Activated CD4-positive, alpha-beta T cell treated with anti-CD3 and anti-CD28 coated beads, Interleukin-2, amount 50 U/mL, for 24 hours (primary cell): ENCODE measurements at places on chromosomes 1 and 21.

GRCh38 chr1:183417772-183418491, at the start of gene NMNAT2:
NMNAT2 (minus strand) TSS chr1:183418380; CDS start chr1:183418267, 113 bp downstream.
- no peak for DNase-seq

DNA sequence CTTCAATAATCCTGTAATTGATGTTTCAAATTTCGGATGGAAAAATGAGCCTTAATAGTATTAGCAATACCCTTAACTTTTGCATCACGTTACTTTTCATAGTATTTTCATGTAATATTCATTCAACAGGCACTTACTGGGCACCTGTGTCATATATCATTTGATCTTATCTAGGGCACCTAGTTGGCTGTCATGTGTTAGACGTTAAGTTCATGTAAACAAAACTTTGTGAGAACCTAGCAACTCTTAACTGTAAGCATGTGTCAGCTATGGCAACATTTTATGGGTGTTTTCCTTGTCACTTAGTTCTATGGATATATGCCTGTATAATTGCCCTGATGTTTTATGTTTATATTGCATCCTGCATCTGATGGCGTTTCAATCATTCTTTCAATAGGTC, 777 bp downstream of the LAMC2 start:
- DNase-seq = no peak

DNA sequence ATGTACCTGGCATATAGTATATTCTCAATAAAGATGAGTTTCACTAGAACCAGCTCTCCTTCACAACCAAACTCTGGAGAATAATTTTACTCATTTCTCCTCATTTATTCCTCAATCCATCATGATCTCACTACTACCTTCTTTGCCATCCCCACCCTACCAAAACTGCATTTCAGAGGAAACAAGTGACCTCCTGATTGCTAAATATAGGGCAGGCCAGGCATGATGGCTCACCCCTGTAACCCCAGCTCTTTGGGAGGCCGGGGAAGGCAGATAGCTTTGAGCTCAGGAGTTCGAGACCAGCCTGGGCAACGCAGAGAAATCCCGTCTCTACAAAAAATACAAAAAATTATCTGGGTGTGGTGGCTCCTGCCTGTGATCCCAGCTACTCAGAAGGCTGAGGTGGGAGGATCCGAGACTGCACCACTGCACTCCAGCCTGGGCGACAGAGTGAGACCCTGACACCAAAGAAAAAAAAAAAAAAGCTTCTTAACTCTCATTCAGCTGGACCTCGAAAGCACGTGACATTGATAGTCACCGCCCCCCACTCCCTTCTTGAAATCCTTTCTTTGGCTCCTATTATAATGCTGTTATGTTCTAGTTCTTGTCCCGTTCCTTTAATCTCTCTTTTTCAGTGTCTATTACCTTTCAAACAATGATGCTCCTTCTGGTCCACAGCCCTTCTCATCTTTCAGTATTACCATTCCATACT, 2.1 kb downstream of the TESK2 start:
- no peak for DNase-seq

DNA sequence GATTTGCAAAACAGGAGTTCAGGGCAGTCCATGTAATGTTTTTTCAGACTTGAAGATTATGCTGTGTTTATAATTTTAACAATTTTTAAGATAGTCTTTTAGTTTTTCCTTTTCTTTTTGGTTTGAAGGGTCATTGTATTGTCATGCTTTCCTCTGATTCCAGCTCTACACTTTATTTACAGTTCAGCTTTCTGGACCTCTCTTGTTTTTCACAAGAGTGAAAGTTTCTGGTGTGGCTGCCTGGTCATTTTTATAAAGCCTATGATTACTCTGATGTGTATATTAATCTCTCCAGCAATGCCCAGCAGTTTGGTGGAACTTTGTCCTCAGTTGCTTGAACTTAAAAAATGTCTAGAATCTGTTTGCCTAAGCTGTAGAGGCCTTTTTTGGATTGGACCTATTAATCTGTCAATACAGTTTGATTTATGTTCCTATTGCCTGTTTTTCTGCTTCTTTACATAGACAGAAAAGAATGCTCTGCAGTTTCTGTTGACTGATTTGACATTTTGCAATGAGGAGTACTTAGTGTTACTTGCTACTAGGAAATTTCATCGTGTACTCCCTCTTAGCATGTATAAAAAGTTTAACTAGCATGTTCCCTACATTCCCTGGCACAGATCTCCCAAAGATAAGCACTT, 52.2 kb downstream of the XCL2 start:
- no peak for DNase-seq

DNA sequence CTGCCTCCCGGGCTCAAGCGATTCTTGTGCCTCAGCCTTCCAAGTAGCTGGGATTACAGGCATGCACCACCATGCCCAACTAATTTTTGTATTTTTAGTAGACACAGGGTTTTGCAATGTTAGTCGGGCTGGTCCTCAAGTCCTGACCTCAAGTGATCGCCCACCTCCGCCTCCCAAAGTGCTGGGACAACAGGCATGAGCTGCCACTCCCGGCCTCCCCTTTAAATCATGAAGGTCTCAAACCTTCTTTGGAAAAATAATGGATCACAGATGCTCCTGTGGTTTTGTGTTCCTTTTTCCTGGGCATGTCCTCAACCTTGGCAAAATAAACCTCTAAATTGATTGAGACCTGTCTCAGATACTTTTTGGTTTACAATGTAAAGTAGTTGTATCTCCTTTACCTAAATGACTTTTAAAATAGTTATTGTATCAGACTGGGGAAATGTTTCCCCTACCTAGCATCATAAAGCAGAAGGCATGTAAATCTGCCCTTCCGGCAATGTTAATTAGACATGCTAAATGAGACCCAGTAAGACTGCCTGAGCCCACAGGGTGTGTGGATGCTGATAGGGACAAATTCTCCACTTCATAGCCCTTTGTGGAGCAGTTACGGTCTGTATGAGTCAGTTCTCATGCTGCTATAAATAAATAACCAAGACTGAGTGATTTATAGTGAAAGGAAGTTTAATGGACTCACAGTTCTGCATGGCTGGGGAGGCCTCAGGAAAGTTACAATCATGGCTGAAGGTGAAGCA, 27.8 kb downstream of the CBR1 start:
- DNase-seq = no peak

DNA sequence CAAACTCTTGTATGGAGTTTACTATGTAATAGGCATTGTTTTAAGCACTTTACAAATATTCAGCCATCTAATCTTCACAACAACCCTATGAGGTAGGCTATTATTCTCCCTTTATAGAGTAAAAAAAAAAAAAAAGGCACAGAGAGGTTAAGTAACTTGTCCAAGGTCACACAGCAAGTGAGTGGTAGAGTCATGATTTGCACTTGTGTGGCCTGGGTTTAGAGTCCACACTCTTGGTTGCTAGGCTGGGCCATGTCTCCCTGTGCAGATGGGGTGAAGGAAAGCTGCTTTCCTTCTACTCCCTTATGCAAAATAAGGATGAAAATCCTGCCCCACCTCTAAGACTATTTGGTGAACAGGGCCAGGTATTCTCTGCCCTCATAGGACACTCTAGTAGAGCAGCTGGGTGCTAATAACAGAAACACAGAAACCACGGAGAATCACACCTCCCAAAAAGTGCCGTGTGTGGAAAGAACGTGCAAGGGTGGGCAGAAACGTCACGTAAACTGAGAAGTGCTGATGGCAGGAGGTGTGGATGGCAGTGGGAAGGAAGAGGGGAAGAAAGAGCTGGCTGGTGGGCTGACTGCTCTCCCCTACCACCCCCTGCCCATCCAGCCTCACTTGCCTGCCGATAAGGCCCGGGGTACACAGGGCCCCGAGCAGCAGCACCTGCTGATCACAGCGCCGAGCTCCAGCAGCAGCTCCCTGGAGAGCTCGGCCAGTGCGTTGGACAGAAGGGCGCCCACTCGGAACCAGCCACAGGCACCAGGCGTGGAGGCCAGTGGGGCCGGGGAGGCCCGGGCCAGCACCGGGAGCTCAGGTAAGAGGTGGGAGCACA, 28.3 kb upstream of the VPS13D start:
- DNase-seq = peak; percentile 24

DNA sequence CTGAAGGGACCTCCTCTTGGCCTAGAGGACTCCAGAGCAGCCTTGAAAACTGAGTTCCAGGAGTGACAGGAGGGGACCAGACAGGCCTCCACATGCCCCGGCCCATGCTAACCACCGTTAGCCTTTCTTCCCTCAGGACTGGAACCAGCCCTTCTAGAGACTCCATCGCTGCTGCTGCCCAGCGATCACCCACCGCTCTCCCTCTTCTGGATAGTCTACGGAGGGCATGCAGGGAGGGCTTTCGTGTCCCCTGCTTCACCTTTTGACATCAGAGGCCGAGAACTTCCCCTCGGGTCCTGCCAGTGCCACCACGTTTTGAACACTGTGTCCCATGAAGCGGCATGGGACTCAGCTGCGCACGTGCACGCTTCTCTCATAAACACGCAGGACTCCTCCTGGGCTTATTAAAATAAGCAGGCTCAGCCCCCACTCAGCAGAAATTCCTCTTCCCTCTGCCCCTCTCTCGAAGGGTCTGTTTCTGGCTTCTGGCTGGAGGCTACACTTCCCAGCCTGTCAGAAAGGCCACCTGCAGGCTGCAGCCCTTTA, 26.6 kb downstream of the NPHP4 start:
- no peak for DNase-seq
